Mesendoderm (in vitro differentiated cells): ENCODE measurements at places on chromosomes 6 and 20.

DNA sequence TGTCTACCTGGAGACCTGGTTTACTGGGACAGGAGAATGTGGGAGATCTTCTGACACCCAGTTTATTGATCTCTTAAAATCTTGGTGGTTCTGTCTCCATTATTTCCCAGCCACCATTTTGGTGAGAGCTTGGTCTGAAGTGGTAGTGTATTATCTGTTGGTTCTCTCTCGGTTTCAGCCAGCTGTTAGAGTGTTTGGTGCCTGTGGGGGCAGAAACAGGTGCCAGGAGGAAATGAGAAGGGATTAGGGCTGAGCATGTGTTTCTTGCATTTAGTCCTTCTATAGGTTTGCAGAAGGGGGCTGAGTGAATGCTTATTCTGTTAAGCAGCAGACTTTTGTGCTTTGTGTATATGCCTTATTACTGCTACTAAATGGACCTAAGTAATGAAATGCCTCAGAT, 9.6 kb downstream of the JARID2 start:
- peaks cover 25% of the 10 kb centered on the region for H3K4me1 ChIP-seq
- DNase-seq, result no peak
- H3K4me3 ChIP-seq, result no peak overlapping the region
- H3K27ac ChIP-seq, result no peak overlapping the region

DNA sequence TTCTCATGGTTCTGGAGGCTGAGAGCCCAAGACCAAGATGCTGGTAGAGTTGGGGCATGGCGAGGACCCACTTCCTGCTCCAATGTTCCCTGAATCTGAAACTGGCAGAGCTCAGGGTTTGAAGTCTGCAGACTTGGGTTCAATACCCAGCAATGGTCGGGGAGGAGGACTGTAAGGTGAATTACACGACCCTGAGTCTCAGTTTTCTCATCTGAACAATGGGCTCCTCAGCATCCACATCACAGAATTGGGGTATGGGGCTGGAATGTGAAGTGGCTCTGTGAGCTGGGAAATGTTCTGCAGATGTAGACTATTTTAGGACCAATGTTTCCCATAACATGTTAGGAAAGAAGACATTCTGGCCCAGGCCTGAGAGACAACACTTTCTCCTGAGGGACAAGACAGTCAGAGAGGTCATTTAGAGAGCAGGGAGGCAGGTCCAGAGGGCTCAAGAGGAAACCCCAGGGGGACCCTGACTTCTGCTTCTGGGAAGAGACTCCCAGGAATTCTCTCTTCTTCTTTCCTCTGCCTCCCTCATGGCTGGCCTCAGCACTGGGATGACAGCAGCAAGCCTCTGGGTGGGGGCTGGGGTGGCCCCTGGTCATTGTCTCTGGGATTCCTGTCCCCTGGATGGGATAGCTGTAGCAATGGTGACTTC, 141.3 kb upstream of the PMEPA1 start:
- H3K27ac ChIP-seq, result no peak overlapping the region
- no peaks in the 10 kb centered on the region for H3K36me3 ChIP-seq
- no peaks in the 10 kb centered on the region for H3K4me1 ChIP-seq
- H3K4me3 ChIP-seq, result no peak overlapping the region
- no peaks in the 10 kb centered on the region for H3K27me3 ChIP-seq
- DNase-seq, result no peak

DNA sequence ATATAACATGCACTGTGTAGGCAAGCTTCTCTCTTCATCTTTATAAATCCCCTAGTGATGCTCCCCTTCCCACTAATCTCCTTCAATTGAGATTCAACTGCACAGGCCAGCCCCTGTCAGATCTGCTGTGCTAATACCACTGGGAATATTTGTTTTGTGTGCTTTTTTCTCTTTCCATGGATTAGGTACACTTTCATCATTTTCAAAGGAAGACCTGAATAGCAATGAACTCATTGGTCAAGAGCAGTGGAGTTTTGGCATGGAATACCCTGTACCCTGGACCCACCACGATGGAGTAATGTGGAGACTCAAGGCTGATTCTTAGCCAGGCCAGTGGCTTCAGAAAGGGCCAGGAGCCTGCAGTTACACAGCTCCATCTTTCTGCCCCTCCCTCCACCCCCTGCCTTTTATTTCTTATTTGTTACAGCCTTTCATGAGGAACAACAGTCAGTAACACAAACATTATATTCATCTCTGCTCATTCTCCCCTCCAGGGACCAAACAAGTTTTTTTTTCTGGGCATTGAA, 75.4 kb upstream of the KCNG1 start:
- H3K36me3 ChIP-seq, result no peaks in the 10 kb centered on the region
- H3K27me3 ChIP-seq, result no peaks in the 10 kb centered on the region
- no peaks in the 10 kb centered on the region for H3K4me1 ChIP-seq
- DNase-seq, result no peak
- no peak overlapping the region for H3K4me3 ChIP-seq

- no peak overlapping the region for H3K27ac ChIP-seq
- H3K36me3 ChIP-seq, result no peaks in the 10 kb centered on the region
- no peak overlapping the region for H3K4me3 ChIP-seq
- H3K4me1 ChIP-seq, result peaks cover 3% of the 10 kb centered on the region
Measured at GRCh38 chr6:23016696-23017095, 447.3 kb downstream of the HDGFL1 start.

DNA sequence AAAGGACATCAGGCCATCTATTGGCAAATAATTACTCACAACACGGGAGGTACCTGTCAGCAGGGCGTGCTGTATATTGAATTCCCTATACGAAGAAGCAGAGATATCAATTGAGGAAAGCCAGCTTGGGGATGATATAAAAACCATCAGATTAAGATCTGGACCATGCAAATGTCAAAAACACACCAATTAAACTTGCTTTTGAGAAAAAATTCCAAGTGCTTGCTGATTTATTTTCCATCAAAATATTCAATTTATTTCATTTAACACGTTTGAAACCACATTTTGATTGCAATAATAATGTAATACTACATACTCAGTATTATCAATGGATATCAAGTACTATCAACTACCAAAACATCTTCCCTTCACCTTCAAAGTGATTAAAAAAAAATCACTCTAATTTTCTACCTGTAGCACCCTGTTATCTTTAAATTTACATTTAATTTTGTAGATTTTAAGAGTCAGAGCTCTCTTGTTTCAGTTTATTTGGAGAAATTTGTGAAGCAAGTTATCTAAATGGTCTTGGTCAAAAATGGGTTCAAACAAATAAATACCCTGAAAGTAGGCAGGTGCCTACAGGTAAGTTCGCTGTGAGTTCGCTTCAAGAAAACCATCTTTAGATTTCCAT, 6.8 kb upstream of the TBX18 start:
- H3K4me1 ChIP-seq, result no peaks in the 10 kb centered on the region
- peaks cover 60% of the 10 kb centered on the region for H3K27me3 ChIP-seq
- H3K27ac ChIP-seq, result no peak overlapping the region
- no peak overlapping the region for H3K4me3 ChIP-seq
- DNase-seq, result no peak

DNA sequence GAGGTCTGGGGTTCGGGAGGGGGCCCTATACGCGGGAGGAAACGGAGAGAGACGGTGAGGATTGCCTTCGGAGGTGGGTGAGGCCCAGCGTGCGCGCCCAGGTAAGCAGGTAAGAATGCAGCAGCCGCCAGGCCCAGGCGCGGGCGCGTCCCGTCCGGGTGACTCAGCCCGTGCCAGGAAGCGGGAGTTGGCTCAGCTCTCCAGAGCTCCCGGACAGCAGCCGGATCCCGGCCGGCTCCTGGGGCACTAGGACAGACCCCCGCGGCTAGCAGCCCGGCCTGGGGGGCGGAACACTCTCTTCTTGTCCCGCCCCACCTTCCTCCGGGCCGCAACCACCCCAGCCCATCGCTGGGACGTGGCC, 1.5 kb upstream of the MDFI start:
- peak overlapping the region; percentile 78 for H3K27ac ChIP-seq
- H3K36me3 ChIP-seq, result no peaks in the 10 kb centered on the region
- peaks cover 16% of the 10 kb centered on the region for H3K4me1 ChIP-seq

GRCh38 chr6:11851387-11851786, 72.8 kb upstream of the ADTRP start:
- H3K4me1 ChIP-seq, result no peaks in the 10 kb centered on the region
- no peak for DNase-seq
- no peak overlapping the region for H3K27ac ChIP-seq

- no peak for DNase-seq
- no peaks in the 10 kb centered on the region for H3K4me1 ChIP-seq
- no peaks in the 10 kb centered on the region for H3K36me3 ChIP-seq
- no peak overlapping the region for H3K4me3 ChIP-seq
- H3K27ac ChIP-seq, result no peak overlapping the region
- H3K27me3 ChIP-seq, result no peaks in the 10 kb centered on the region
Measured at GRCh38 chr6:44966449-44967092, 361.6 kb upstream of the RUNX2 start.

DNA sequence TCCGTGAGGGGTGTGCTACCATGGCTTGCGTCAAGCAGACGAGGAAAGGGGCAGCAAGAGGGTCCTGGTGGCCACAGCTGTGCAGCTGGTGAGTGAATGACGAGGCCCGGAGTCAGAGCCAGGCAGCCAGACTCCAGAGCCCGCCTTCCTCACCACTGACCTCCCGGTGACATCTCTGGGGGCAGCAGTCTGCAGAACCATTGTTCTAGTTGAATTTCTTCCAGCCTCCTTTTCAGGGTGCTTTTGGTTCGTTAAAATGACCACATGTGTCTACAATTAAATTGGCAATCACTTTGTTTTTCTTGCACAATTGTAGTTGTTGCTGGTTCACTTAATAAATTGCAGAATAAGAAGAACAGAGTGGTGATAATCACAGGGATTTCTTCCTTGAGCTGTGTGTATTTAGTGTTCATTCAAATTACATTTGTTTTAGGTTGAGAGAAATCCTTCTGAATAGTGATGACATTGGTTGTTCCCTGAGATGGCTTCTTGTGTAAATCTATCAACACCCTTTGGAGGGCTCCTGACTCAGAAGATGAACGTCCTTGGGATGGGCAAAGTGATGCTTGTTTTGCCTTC, 96.4 kb downstream of the TULP4 start:
- H3K27ac ChIP-seq, result no peak overlapping the region
- H3K36me3 ChIP-seq, result no peaks in the 10 kb centered on the region
- no peaks in the 10 kb centered on the region for H3K27me3 ChIP-seq
- H3K4me1 ChIP-seq, result no peaks in the 10 kb centered on the region

DNA sequence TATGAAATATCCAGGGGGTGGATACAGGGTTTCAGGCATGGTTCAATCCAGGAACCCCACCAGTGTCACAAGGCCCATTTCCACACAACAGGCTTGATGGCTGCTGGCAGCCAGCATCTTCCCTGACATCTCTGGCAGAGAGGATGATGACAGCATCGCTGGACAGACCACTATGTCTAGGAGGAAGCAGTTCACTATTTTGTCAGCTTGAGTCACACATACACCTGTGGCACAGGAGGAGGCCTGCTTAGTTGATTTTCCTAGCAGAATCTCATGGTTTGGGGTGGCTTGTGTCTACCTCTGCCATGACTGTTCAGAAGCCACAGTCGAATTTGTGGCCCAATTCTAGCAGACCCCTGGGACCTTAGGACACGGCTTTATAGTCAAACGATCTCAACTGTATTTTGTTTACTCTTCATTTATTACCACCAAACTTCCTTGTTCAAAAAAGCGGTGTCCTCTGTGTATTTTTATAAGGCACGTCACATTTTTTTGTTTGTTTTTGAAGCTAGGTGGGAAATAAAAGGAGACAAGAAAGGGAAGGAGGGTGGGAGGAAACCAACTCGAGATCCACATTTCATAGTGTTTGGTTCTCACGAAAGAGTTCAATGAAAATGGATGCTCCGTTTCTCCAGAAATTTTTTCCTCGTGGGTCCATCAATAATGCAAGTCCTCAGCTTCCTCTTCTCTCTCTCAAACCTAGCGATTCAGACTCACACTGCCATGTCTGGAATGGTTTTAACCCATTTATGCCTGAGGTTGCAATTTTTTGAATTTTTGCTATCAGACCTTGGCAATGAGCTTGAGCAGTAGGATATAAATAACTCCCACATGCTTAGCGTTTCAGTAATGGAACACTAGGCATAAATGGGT, 94.4 kb downstream of the TOX2 start:
- no peak overlapping the region for H3K4me3 ChIP-seq
- H3K27ac ChIP-seq, result no peak overlapping the region
- no peaks in the 10 kb centered on the region for H3K27me3 ChIP-seq
- no peaks in the 10 kb centered on the region for H3K4me1 ChIP-seq

GRCh38 chr6:74061201-74061600, 365.2 kb downstream of the CD109 start:
- H3K4me1 ChIP-seq, result no peaks in the 10 kb centered on the region
- H3K27me3 ChIP-seq, result no peaks in the 10 kb centered on the region
- H3K4me3 ChIP-seq, result no peak overlapping the region
- DNase-seq, result no peak
- H3K27ac ChIP-seq, result no peak overlapping the region
- no peaks in the 10 kb centered on the region for H3K36me3 ChIP-seq

GRCh38 chr6:7439228-7439627, 49.6 kb downstream of the RIOK1 start:
- H3K4me3 ChIP-seq, result no peak overlapping the region
- no peaks in the 10 kb centered on the region for H3K27me3 ChIP-seq
- no peaks in the 10 kb centered on the region for H3K36me3 ChIP-seq
- DNase-seq, result no peak
- H3K27ac ChIP-seq, result no peak overlapping the region

DNA sequence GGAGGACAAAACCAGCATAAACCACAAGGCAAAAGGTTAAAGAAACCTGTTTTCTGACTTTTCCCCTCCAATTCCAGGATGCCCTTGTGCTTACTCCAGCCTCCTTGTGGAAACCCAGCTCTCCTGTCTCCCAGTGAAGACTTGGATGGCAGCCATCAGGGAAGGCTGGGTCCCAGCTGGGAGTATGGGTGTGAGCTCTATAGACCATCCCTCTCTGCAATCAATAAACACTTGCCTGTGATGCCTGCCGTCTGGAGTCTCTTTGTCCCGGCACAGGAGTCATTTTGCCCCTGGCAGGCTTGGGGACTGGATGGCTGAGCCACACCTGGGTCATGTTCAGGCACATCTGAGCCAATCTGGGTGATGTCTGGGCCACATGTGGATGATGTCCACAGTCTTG, 26.6 kb downstream of the BPIFB1 start:
- no peak for DNase-seq
- no peak overlapping the region for H3K4me3 ChIP-seq
- no peaks in the 10 kb centered on the region for H3K4me1 ChIP-seq
- no peak overlapping the region for H3K27ac ChIP-seq
- H3K36me3 ChIP-seq, result no peaks in the 10 kb centered on the region
- H3K27me3 ChIP-seq, result no peaks in the 10 kb centered on the region

DNA sequence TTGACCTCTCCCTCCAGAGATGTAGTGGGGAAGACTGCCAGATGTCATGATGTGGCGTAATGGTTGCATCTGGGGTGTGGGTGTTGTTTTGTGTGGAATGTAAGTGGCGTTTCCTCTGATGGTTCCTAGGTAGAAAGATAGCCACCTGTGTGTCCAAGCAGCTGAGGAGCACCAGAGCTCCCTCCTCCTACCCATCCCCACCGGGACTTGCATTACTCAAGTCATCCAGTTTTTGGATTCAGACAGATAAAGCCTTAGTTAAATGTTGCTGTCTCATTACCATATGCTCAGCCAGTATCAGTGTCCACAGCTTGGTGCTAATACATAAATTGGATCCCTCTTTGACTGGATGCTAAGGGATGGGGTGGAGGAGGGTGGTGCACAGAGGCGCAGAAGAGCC, 282.3 kb downstream of the TBC1D7 start:
- no peaks in the 10 kb centered on the region for H3K4me1 ChIP-seq
- no peak overlapping the region for H3K27ac ChIP-seq
- H3K36me3 ChIP-seq, result no peaks in the 10 kb centered on the region
- H3K4me3 ChIP-seq, result no peak overlapping the region
- DNase-seq, result no peak

GRCh38 chr6:117915846-117916245, 8.8 kb downstream of the SLC35F1 start:
- H3K27ac ChIP-seq, result no peak overlapping the region
- no peaks in the 10 kb centered on the region for H3K27me3 ChIP-seq
